Neuronal stem cell (in vitro differentiated cells): ENCODE measurements at places on chromosomes 13 and 19.
A peak's percentile ranks its signal among the peaks of the same experiment; 100 is the strongest.

- no peaks in the 10 kb centered on the region for H3K36me3 ChIP-seq
- H3K4me3 ChIP-seq: no peak overlapping the region
- no peaks in the 10 kb centered on the region for H3K27me3 ChIP-seq
- H3K27ac ChIP-seq: no peak overlapping the region
- H3K4me1 ChIP-seq: no peaks in the 10 kb centered on the region
- no peak for DNase-seq
Observed at GRCh38 chr13:64278493-64278892, 2862.8 kb upstream of the PCDH20 start.

GRCh38 chr19:512547-513365 lies 5.5 kb downstream of the TPGS1 start:
- H3K27ac ChIP-seq: peak overlapping the region; percentile 54
- H3K4me3 ChIP-seq: no peak overlapping the region
- peaks cover 18% of the 10 kb centered on the region for H3K36me3 ChIP-seq
- no peaks in the 10 kb centered on the region for H3K27me3 ChIP-seq

GRCh38 chr13:80504453-80504852 lies 163.5 kb upstream of the SPRY2 start:
- H3K36me3 ChIP-seq: no peaks in the 10 kb centered on the region
- H3K27me3 ChIP-seq: no peaks in the 10 kb centered on the region
- no peak for DNase-seq
- H3K4me1 ChIP-seq: no peaks in the 10 kb centered on the region
- no peak overlapping the region for H3K27ac ChIP-seq

DNA sequence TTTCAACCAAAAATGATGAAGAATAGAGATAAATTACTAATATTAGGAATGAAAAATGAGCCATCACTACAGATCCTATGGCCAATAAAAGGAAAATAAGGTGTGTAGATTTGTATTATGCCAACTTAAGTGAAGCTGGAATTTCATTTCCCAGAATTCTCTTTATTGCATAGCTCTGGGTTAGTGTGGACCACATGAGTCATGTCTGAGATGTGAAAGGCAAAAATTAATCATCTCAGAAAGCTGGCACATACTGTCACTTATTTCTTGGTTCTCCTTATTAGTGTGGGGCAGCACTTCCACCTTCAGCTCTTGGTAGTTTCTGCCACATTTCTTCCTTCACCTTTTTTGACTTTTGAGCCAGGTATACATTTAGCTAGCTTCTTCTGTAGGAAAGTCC lies 82.6 kb downstream of the KATNAL1 start:
- H3K36me3 ChIP-seq: peaks cover 59% of the 10 kb centered on the region
- H3K4me3 ChIP-seq: no peak overlapping the region
- no peak overlapping the region for H3K27ac ChIP-seq

- no peak for DNase-seq
- peaks cover 16% of the 10 kb centered on the region for H3K27me3 ChIP-seq
- H3K4me3 ChIP-seq: no peak overlapping the region
- H3K4me1 ChIP-seq: peaks cover 3% of the 10 kb centered on the region
Observed at GRCh38 chr19:43779820-43780219, 953 bp downstream of the KCNN4 start.

GRCh38 chr13:104326523-104326922 lies 1260.3 kb upstream of the SLC10A2 start:
- no peaks in the 10 kb centered on the region for H3K36me3 ChIP-seq
- no peak for DNase-seq

- no peak overlapping the region for H3K27ac ChIP-seq
- no peak overlapping the region for H3K4me3 ChIP-seq
- H3K36me3 ChIP-seq: no peaks in the 10 kb centered on the region
- no peaks in the 10 kb centered on the region for H3K27me3 ChIP-seq
- no peak for DNase-seq
Observed at GRCh38 chr13:32454886-32455593, 27.1 kb upstream of the N4BP2L1 start.

GRCh38 chr13:110811771-110812120 lies 98.2 kb downstream of the ING1 start:
- no peak for DNase-seq
- no peak overlapping the region for H3K27ac ChIP-seq
- peaks cover 2% of the 10 kb centered on the region for H3K4me1 ChIP-seq
- H3K36me3 ChIP-seq: no peaks in the 10 kb centered on the region

DNA sequence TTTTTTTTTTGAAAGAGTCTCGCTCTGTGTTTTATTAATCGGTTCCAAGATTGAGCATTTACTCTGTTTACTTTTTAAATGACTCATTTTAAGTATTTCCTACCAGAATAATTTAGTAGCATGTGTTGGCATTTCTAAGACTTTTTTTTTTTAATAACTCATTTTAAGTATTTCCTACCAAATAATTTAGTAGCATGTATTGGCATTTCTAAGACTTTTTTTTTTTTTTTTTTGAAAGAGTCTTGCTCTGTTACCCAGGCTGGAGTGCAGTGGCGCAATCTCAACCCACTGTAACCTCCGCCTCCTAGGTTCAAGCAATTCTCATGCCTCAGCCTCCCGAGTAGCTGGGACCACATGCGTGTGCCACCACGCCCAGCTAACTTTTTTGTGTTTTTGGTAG lies 13.1 kb downstream of the SETDB2 start:
- H3K4me1 ChIP-seq: no peaks in the 10 kb centered on the region
- DNase-seq: no peak
- no peak overlapping the region for H3K4me3 ChIP-seq
- H3K27ac ChIP-seq: no peak overlapping the region

DNA sequence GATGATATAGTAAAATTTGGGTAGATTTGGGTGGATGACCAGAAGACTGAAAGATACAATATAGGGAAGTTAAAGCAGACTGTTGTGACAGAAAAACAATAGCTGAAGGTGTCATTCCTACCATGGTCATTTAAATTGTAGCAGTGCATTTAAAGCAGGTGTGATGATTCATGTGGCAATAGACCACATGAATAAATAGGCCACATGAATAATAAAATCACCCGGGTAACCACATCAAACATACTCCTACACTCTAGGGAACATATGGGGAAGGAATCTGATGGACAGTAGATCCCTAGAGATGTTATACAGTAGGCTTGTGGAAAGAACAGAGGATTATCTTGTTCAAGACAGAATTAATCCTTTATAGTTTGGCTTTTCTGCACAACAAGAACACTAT lies 392.6 kb downstream of the SLITRK5 start:
- no peak overlapping the region for H3K4me3 ChIP-seq
- H3K4me1 ChIP-seq: no peaks in the 10 kb centered on the region
- no peak overlapping the region for H3K27ac ChIP-seq
